ENCODE measurements at places on chromosomes 16 and 17. TPM values are rescaled to one million over a fixed set of nuclear protein-coding genes. Genes with fewer than 3 reads are reported as not detected.

Gene MFSD6L
- total RNA-seq, result not detected

Gene KRTAP4-1
- not detected for total RNA-seq

Gene RASL10B
- 12.1 TPM for total RNA-seq

Gene TMEM97
- total RNA-seq, result 47.1 TPM

Gene CDC6
- 19.0 TPM for total RNA-seq

Gene MAPT
- under 0.01 TPM for total RNA-seq

Gene ATP6V0C
- 20.0 TPM for total RNA-seq

Gene ALOX12
- total RNA-seq, result under 0.01 TPM

Gene SCARF1
- 0.64 TPM for total RNA-seq

Gene ABCA8
- 2.2 TPM for total RNA-seq

Gene CACNG5
- total RNA-seq, result not detected

Gene TRPV3
- total RNA-seq, result 0.43 TPM

Gene KRT27
- total RNA-seq, result not detected

Gene KCTD11
- 8.6 TPM for total RNA-seq

Gene GLG1
- total RNA-seq, result 128 TPM

Gene KRTAP1-5
- total RNA-seq, result 16.4 TPM

Gene SLC6A4
- not detected for total RNA-seq

Gene ETV4
- total RNA-seq, result 4.7 TPM

Gene DRC3
- 0.97 TPM for total RNA-seq

Gene GNG13
- not detected for total RNA-seq

Gene FOXN1
- not detected for total RNA-seq

Gene NBR1
- 135 TPM for total RNA-seq
